NCI-H774 (cell line): ENCODE measurements at places on chromosomes 11 and 22.
A peak's percentile ranks its signal among the peaks of the same experiment; 100 is the strongest.

DNA sequence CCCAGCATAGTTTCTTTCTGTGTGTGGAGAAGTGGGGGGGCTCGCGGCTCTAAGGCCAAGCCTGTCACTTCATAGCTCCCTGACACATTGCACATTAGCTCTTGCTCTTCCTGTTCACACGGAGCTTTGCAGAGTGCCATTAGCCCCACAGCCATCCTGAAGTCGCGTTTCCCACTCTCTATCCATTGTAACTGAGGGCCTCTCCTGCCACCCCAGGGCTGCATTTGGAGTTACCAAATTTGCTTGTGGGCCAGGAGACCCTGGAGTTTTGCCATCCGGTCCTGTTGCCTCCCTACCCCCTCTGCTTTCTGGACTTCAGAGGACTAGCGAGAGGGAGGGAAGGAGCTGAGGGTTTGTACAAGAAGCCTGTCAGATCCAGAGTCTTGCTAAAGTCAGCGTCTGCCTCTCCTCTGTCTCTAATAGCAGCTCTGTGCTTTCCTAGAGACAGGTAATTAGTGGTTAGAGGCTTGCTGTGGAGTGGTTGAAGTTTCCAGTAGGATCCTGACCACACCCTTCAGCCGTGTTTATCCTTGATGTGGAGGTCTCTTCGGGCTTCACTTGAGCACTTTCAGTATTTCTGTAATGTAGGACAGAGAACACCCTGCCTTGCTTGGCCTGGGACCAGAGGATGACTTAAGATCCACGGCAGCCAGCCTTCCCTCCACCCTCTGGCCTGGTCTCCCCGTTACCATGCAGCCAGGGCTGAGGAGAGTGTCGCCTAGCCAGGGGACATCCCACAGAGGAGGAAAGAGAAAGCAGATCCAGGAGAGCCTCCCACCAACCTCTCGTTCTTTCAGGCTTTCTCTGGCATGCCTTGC, 14.1 kb downstream of the DCPS start:
- DNase-seq, result no peak

DNA sequence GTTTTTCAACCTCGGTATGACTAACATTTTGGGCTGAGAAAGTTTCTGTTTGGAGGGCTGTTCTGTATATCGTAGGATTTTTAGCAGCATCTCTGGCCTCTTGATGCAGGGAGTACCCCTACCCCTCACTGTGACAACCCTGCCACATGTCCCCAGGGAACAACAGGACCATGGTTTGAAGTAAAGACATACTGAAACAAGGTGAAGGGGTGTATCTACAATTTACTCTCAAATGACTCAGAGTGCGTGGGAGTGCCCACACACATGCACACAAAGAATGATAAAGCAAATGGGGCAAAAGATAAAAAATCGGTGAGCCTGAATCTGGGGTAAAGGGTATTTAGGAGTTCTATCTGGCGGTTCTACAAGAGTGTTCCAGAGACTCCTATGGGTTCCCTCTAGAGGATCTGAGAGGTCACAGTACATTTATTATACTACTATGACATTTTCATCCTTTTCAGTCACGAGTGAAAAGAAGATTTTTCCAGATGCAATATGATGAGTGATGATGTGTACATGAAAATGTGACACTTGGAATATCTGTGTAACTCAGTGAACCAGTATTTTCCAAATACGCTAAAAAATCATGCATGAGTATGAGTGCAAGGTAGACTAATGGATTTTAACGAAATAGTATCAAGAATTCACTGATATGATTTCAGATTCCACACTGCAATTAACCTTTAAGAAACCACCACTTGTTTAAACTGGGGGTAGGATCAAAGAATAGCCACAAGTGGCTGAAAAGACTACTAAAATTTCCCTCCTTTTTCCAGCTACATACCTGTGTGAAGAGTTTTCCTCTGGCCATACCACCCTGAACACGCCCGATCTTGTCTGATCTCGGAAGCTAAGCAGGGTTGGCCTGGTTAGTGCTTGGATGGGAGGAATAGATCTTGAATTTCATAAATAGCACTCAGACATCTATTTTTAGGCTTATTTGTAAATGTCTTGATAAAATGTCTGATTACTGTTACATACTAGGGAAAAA, 56.3 kb upstream of the YPEL1 start:
- DNase-seq, result no peak

- DNase-seq, result no peak
Observed at GRCh38 chr11:37108436-37109285, 510.6 kb upstream of the RAG2 start.

- no peak for DNase-seq
Observed at GRCh38 chr22:23790819-23791737, 4.3 kb downstream of the SMARCB1 start.

- DNase-seq, result no peak
Observed at GRCh38 chr11:15920856-15921629, 435.3 kb downstream of the SOX6 start.

DNA sequence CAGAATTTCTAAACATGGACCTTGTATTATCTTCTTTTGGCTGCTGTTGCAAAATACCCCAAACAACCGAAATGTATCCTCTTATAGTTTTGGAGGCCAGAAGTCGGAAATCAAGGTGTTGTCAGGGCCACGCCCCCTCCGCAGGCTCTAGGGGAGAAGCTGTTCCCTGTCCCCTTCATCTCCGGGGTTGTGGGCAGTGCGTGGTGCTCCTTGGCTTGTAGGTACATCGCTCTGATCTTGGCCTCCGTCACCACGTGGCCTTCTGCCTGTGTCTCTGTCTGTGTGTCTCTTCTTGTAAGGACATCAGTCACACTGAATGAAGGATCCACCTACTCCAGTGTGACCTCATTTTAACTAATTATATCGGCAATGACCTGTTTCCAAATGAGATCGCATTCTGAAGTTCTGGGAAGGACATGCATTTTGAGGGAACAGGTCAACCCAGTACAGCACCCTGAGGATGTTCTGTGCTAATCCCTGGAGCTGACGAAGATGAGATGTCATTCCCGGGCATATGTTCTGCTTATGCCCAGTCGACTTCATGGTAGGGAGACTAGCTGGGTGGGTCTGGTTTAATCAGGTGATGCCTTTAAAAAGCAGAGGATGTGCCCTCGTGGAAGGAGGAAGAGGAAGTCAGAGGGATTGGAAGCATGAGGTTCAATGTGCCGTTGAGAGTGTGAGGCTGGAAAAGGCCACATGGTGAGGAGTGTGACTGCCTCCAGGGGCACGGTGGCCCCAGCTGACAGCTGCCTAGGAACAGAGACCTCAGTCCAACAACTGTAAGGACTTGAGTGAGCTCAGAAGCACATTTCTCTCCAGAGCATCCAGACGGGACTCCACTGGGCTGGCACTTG, 531.1 kb downstream of the TBC1D22A start:
- no peak for DNase-seq

DNA sequence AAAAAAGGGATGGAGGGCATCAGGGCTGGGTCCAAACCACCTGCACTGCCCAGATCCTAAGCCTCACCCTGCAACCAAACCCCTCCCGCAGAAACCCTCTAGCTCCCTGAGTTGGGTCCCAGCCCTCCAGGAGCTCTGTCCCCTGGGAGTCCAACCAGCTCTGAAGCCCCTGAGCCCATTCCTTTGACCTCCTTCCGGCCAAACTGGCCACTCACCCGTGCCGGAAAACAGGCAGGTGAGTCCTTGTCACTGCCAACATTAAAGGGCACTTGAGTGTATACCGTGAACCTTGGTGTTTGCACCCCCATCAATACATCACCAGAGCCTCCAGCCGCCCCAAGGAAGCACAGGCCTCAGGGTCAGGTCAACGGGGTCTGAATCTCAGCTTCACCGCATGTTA, 11.5 kb downstream of the MS4A15 start:
- DNase-seq, result no peak

- no peak for DNase-seq
Observed at GRCh38 chr22:35517769-35518530, 22.7 kb upstream of the RASD2 start.

DNA sequence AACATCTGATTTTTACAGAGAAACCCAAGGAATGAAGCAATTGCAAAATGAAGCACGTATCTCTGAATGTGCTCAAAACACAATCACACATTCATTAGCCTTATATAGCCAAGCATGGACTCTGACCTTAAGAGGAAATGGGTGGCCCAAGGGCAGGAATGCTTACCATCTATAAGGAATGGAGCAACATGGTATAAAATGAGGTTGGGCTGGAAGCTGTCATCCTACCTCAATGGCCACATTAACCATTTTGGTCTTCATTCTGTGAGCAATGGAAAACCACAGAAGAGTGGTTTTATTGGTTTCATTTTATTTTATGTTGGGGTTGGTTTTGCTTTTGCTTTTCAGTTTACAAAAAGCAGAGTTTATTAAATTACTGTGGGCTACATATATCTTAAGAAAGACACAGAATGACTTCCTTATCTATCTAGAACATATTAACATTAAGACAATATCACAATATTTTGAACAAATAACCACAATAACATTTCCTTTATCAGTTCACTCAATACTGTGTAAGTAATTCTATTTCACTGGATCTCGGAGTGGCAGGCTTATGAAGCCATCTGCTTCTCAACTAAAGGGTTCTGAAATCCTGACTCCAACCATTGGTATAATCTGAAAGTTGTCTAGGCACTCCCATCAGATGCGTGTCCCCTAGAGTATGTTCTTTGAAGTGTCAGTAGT, 10.8 kb upstream of the MS4A13 start:
- DNase-seq, result no peak

DNA sequence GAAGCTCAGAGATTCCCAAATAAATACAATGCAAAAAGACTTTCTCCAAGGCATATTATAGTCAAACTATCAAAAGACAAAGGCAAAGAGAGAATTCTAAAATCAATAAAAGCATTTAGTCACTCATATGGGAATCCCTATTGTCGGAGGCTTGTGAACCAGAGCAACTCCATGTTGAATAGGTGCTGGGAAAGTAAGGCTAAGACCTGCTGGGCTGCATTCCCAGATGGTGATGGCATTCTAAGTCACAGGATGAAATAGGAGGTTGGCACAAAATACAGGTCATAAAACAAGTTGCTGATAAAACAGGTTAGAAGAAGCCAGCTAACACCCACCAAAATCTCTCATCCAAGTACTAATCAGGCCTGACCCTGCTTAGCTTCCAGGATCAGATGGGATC, 84.5 kb downstream of the JRKL start:
- DNase-seq, result no peak

DNA sequence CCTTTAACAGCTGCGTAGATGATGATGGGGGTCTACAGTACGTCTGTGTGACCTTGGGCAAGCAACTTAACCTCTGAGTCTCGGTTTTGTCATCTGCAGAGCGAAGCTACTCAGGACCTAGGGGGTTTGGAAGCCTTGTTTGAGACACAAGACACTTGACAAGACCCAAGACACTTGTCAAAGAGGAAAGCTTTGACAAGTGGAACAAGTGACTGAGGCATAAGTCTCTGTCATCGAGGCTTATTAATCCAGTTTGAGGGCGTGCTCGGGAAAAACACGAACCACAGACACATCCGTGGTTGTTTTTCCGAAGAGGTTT, 732 bp upstream of the PC start:
- DNase-seq, result no peak

- DNase-seq, result no peak
Observed at GRCh38 chr11:44774108-44774507, 47.3 kb downstream of the TSPAN18 start.

GRCh38 chr22:29195964-29196666, 9.6 kb upstream of the EMID1 start:
- no peak for DNase-seq

DNA sequence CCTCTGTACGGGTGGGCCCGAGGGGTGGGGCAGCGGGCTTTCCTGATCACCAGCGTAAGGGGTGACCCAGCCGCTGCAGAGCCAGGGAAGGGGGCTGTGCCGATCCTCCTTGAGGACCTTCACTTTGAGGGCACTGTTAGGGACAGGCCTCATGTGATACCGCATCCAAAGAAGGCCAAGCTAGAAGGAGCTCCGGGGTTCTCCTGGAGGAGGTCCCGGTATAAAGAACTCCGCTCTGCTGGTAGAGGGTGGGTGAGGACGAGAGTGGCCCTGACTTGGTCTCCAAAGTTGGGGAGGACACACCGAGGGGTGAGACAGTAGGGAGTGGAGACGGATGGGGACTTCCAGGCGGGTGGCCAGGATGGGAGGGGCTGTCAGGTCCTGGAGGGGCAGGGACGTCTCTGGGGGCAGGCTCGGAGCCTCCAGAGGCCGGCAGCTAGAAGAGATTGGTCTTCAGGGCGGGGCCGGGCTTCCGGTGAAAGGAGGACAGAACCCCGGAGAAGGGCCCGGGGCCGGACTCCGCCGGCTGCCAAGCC, 4.6 kb downstream of the PHOX2A start:
- peak; percentile 52 for DNase-seq

GRCh38 chr11:103581760-103582159, 454.7 kb upstream of the DDI1 start:
- no peak for DNase-seq

GRCh38 chr11:31500560-31500959, 8.9 kb downstream of the IMMP1L start:
- DNase-seq, result no peak

- no peak for DNase-seq
Observed at GRCh38 chr22:46336119-46337078, 885 bp downstream of the TRMU start.

DNA sequence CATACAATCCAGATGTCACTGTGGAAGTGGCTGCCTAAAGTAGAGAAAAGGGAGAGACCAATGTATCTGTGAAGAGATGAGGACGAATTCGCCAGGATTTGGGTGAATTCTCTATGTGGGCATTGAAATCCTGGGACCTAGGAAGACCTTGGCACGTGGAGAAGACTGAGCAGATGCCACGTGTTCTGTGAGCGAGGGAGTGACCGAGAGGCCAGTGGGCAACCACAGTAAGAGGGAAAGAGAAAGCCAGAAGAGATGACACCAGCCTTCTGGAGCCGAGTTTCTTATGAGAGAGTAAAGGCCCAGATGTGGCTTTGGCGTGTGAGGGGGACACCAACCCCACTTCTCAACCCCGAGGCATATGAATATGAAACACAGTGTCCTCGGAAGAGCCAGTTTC, 228.1 kb downstream of the BUD13 start:
- DNase-seq, result no peak

DNA sequence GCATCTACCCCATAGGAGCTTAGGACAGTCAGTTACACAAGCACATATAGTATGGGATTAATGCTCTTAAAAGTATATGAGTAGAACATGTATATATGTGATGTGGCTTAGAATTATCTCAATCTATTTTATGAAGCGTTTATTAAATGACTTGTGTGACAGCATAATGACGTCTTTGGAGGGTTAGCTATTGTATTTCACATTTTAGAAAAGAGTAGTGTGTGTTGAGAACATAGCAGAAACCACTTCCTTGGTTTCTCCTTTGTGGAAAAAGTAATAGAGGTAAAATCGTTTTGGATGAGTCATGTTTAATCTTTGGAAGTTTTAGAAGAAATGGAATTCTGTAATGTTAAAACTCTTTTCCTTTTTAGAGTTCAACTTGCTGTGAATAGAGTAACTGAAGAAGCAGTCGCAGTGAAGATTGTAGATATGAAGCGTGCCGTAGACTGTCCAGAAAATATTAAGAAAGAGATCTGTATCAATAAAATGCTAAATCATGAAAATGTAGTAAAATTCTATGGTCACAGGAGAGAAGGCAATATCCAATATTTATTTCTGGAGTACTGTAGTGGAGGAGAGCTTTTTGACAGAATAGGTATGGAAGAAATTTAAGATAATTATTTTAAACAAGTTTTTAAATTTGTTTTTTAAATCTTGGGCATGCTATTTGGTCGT, 2.4 kb downstream of the CHEK1 start:
- DNase-seq, result no peak

GRCh38 chr22:17213976-17214375, 5.3 kb downstream of the ADA2 start:
- no peak for DNase-seq
